ENCODE measurements at places on chromosomes 6 and 20.

DNA sequence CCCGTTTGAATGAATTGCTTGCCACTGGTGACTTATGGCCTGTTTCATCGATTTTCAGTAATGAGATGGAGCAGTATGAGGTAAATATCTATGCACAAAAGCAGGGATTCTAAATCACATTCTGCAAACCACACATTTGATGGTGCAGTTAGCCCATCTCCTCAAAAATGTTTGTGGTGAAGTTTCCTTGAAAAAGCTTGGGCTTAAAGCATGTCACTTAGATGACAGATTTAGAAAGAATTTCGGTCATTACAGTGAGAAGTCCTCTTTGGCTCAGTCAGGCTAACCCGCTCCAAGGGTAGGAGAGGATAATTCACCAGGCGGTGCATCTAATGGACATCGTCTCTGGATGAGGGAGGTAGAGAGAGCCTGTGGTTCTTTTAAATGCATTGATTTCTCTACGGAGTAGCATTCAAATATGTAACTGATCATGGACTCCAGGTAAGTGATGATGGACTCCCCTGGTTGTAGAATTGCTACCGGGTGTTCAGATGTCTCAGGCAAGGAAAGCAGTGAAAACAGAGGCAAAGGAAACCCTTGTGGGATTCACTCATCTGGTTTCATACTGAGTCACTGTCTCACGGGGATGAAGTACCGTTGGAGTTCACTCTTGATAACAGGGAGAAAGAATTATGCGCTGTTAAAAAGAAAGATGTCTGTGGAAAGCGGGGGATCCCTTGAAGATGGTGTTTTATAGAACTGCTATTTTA lies 65.3 kb downstream of the AIG1 start:
- DNase-seq, result no peak

DNA sequence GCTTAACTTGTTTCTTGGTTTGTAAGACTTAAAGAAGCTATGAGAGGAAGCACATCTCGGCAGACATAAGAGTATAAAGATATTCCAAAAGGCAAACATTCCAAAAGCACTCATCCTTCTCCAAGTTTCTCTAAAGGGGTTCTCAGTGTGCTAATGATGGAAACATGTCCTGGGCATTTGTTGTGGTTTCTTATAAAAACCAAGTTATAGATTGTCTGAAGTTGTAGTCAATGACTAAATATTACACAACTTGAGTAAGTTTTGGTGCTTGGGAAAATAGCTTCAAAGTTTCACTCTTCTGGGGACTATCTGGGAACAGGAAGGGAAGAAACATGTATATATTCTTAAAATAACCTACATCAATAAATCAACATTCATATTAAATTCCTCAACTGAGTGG lies 128.3 kb upstream of the TBX18 start:
- DNase-seq, result no peak

DNA sequence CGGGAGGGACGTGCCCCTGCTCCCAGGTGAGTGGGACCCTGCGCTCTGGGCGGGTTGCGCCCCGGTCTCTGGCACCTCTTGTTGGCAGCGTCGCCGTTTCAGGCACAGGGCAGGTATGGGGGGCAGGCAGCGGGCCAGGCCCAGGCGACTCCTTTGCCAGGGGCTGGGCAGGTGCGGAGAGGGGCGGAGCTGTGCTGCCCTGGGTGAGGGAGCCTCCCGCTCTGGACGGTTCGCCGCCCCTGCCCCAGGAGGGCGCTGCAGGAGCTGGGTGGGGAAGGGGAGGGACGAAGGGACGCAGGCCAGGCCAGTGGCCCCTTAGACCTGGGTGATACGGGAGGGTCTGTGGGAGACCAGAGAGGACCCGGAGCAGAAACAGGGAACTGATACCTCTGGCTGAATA lies 663.9 kb upstream of the DEFB115 start:
- no peak for DNase-seq

DNA sequence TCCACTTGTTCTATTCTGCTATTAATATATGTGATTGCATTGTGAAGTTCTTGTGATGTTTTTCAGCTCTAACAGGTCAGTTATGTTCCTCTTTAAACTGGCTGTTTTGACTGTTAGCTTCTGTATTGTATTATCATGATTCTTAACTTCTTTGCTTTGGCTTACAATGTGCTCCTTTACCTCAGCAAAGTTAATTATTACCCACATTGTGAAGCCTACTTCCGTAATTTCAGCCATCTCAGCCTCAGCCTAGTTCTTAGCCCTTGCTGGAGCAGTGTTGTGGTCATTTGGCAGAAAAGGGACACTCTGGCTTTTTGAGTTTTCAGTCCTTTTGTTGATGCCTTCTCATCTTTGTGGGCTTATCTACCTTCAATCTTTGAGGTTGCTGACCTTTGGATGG lies 440.2 kb downstream of the TBC1D32 start:
- DNase-seq, result no peak

- DNase-seq, result no peak
Observed at GRCh38 chr6:26403893-26404292, 1.8 kb downstream of the BTN3A1 start.

GRCh38 chr6:151240791-151241642 lies 1.2 kb downstream of the AKAP12 start:
- DNase-seq, result peak; percentile 58

DNA sequence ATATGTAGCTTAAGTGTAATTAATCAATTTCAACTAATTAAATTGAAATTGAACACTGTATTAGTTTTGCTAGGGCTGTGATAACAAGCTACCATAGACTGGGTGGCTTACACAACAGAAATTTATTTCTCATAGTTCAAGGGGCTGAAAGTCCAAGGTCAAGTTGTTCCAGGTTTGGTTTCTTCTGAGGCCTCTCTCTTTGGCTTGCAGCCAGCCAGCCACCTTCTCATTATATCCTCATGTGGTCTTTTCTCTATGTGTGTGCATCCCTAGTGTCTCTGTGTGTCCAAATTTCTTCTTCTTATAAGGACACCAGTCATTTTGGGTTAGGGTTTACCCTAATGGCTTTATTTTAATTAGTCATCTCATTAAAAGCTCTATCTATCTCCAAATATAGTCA lies 611.7 kb downstream of the UTRN start:
- no peak for DNase-seq

DNA sequence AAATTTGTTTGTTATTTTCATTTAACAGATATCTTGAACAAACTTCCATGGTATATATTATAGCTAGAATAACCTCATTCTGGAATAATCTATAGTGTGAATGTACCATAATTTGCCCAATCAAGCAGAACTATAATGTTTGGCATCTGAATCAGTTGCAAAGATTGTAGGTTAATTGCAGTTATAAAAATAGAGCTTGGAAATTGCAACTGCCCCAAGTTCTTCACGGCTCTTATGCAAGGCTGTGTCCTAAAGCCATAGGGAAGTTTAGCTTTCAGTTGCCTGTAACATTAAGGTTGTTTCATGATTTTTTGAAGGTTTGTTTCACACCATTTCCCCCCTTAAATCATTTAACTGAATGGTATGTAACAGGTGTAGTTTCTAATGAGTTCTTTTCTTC lies 19.4 kb downstream of the NQO2 start:
- DNase-seq, result no peak

DNA sequence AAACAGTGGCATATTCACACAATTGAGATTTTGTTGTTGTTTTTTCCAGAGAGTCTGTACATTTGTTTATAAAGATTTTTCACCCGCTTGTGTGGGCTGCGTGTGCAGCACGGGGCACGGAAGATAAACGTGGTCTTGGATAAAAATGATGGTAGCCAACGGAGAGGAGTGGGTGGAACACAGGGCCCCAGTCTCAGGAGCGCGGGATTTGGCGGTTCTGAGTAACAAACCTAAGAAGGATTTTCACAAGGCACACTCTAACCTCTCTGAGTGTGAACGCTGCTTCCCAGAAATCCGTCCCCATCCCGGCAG lies 3.6 kb upstream of the BNIP5 start:
- DNase-seq, result no peak

GRCh38 chr6:45970326-45970725 lies 45.3 kb downstream of the CLIC5 start:
- DNase-seq, result no peak

DNA sequence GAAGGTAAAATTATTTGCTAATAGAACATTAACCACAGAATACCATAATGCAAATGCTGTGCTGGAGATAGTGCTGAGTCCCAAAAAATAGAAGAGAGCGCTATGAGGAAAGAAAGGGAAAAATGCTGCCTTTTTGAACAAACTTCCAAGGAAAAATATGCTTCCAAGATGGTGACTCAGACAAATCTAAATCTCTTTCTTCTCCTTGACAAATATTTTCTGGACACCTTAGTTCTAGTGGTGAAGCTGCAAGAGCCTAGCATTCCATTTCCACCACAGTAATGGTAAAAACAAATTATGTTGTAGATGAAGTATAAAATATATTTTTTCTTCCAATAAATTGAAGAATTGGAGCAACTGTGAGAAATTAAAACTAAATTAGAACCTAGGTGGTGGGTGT lies 155.6 kb upstream of the TBX18 start:
- DNase-seq, result no peak

DNA sequence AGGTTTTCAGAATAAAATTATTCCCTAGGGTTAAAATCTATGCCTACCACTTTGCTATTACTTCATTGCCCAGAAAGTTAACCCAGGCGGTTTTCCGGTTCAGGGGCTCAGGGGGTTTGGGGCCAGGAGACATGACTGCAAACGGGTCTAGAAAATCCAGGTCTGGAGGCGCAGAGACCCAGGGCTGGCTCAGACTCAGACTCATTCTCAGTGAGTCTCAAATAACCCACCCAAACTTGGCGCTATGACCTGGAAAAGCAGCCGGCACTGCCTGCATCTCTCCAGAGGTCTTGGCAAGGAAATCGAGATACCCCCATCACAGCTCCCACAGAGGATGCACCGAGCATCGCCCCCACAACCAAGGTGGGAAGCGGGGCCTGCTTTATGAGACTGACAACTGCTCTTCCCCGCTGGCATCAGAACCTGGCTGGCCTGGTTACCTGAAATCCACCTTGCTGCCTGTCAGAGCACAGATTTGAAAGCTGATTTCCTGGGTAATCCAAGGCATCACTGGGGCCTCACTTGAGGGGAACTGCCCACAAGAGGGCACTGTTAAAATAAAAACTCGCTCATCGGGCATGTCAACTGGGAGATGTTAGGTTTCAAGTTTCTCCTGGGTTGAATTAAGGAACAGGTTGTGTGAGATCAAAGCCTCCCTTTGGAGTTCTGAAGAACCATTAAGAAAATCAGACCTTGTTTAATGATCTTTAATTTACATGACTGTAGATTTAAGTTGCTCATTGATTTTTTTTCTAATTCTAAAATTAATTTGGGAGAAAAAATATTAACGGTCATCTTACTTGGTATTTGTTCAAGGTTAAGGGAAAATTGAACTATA lies 55.1 kb downstream of the KIF16B start:
- peak; percentile 66 for DNase-seq

- no peak for DNase-seq
Observed at GRCh38 chr6:66849843-66850242, 1142.8 kb upstream of the EYS start.

DNA sequence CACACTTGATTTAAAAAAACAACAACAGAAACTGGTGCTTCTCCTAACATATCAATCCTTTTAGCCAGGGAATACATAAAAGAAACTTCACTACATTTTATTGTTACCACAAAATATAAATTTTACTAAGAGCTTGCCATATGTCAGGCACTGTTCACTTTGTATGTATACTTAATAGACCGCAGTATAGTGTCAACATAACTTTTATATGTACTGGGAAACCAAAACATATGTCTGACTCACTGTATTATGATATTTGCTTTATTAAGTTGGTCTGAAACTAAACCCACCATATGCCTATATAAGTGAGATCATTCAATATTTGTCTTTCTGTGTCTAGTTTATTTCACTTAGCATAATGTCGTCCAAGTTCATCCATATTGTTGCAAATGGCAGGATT lies 108.4 kb downstream of the KLHL32 start:
- DNase-seq, result no peak

DNA sequence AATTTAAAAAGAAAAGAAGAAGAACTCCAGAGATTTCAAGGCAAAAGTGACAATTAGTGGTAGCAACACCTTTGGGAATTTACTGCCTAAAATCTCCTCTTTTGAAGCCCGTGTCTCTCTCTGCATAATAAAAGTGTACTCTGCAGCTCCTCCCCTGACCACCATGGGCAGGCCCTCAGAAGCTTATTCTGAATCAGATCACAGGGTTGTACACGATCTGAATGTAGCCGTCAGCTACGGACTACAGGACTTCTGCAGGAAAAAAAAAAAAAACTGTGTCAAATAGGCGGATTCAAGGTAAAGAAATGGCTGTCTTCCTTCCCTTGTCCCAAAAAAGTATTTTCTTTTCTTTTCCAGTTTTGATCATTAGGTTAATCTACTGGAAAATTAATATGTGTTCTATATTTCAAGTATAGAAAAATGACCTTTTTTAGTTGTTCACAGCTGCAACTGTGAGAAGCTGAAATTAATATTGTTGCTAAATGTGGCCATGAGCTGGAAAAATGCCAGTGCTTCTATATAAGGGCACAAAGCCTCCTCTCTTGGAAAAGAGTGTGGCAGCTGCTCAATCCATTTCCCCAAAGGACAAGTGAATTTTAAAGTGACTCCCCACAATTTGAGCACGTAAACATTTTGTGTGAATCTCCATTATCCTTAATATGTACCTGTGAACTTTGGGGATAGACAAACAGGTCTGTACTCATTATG lies 397.4 kb downstream of the C6orf118 start:
- DNase-seq, result no peak

GRCh38 chr20:2051946-2052345 lies 49.7 kb upstream of the STK35 start:
- no peak for DNase-seq

GRCh38 chr6:41054511-41054910 lies 1.5 kb downstream of the APOBEC2 start:
- DNase-seq, result no peak

DNA sequence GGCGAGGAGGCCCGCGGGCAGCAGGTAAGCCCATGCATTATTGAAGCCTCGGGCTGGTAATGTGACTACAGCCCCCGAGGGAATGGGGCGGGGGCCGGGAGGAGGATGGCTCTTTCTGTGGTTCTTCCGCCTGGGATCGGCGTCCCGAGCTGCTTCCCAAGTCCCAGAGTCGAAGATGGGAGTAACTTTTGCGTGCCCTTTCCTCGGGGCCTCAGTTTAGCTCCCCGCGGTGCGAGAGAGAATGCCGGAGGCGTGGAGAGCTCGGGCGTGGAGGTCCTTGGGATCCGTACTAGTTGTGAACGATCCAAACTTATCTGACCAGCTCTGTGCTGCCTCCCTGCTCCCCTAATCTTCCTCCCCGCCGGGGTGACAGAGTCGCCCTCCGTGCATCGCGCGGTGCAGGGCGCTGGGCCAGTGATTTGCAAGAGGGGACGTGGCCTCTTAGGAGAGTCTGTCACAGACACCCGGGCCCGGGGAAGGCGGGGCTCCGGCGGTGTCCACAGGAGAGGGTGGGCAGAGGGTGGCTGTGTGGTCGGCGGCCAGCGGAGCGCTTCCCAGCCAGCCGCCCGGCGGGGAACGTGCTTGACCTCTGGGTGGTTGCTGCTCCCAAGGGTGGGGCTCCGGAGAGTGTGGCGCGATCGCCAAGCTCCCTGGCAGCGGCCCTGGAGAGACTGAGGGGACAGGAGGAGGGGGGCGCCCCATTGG lies 815 bp downstream of the UTRN start:
- peak; percentile 65 for DNase-seq

GRCh38 chr20:57091748-57092111 lies 174.7 kb downstream of the BMP7 start:
- no peak for DNase-seq
